ENCODE measurements at places on chromosomes 6 and 20.

- DNase-seq: no peak
Measured at GRCh38 chr6:12081771-12082170, 69.7 kb downstream of the HIVEP1 start.

DNA sequence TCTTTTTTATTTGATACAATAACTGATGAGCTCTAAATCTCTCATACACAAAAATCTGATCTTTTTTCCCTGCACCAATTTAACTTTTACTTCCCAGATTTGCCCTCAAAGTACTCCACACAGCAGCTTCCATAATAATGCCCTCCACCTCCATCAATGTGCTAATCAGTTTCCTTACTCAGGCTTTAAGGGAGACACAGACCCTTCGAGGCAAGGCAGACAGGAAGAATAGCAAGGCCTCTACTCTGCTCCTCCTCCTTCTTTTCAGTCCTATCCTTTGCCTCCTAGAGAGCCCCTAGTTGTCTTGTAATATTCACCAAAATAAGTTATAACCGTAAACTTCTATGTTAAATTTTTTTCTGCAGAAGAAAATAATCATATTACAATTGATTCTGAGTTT, 444.9 kb upstream of the RNF217 start:
- DNase-seq: no peak

DNA sequence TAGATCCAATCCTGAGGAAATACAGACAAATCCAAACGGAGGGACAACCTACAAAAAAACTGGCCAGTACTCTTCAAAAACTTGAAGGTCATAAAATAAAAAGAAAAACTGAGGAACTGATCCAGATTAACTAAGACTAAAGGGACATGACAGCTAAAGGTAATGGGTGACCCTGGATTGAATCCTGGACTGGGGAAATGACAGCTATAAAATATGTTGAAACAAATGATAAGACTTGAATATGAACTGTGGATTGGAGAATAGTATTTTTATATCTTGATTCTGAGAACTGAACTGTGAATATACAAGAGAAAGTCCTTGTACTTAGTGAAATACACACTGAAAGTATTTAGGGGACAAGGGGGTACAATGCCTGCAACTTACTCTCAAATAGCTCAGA, 96.9 kb upstream of the EMILIN3 start:
- DNase-seq: no peak

DNA sequence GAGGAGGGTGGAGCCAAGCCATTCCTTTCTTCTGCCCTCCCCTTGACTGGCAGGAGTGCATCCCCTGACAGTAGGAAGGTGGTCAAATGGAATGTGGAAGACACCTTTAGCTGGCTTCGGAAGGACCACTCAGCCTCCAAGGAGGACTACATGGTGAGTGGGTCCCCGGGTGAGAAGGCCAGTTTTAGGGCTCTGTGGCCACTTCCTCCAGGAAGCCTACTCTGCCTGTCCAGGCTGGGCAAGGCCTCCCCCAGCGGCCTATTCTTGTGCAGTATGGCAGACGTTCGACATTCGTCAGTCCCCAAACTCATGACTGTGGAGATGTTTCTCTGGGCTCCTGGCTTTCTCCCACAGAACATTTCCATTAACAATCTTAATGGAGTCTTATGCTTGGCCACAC, 9.1 kb downstream of the PCIF1 start:
- DNase-seq: no peak

DNA sequence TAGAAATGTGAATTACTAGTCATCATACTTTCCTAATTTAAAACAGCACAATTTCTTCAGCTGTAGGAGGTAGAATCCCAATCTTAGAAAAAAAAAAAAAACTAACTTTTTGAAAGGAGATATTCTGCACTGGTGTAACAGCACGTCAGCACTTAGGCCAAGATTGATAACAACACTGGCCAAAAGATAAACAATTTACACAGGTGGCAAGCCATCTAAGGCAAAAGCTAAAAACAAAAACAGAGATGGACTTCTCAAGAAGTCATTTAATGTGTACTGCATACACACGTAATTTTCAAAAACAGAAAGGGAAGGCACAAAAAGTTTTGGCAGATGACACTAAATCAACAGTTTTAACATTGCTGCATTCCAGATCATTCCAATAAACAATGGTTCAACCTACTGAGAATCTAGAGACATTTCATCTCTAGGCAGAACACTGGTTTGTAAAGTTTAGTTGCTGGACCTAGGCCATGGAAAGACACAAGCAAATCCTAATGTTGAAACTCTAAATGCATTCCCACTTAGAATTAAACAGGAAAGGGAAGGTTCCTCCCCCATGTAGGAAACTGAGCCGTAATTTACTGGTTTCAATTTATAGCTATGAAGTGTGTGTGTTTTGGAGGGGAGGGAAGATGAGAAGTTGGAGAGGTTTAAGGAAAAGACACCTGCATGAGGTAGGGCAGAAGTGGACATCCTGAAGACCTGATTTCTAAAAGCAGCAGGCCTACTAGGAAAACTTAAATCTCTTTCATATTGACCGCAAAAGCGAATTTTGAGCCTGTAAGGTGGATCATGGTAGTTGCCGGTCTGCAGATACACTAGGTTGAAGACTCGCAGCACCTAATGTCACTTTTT, 1.3 kb downstream of the GCLC start:
- DNase-seq: no peak

DNA sequence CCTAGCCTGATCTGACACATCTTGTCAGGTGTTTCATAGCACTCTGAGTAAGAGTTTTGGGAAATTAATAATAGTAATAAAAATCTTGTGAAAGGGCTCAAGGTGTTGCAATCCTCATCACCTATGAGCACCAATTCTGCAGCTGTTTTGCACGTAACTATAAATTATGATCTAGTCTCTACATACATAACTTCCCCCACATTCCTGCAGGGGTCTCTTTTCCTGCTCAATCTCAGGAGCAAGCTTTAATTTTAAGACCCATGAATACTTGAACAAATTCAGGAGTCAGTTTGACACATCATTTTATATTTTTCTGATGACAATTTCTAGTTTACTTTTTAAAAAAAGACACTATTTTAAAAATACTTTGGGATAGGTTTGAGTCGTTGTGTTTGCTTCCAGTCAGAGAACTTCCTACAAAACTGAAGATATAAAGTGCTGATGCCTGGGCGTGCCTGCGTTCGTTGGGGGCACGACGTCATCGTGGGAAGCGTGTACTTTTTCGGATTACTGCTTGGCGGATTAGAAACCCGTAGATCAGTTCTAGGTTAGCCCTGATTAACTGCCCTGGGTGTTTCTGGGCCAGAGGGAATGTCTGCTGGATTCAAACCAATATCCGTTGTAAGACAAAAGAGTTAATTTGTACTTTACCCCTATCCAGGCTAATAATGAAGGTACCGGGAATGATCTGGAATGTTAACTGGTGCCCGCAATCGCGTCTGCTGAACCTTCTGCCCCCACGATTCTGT, 1.0 kb upstream of the E2F3 start:
- peak; percentile 34 for DNase-seq
